ENCODE measurements at places on chromosomes 4 and X.
A peak's percentile ranks its signal among the peaks of the same experiment; 100 is the strongest.

DNA sequence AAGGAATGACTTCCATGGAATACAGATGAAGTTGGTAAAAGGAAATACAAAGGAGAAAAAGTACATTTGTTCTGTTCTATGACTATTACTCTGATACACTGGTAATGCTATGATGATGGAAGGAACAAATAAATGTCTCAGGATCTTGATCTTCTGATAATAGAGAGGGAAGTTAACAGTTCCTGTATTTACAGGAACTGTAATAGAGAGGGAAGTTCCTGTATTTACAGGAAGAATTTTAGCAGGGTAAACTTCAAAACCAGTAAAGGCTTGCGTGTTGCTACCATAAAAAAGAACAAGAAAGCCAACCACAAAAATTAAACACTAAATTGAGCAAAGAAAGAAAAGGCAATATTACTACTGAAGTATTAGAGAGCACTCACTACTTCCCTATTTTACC is 91.7 kb upstream of the HPGD start:
- no peak for DNase-seq

DNA sequence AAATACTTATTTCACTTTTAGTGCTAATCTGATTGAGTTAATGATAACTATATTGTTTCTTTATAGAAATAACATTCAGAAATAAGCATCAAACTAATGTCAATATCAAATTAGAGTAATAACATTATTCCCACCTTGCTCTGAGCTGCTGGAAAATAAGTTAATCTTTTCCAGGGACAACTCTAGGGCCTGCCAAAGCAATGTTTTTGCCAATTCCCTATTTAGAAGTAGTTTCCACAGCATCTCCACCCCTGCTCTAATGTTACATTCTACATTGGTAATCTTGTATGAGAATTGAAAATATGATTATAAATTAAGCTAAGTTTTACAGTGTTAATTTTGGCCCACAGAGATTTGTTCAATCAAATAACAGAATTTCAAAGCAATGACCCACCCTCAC is 68.3 kb downstream of the REELD1 start:
- no peak for DNase-seq

DNA sequence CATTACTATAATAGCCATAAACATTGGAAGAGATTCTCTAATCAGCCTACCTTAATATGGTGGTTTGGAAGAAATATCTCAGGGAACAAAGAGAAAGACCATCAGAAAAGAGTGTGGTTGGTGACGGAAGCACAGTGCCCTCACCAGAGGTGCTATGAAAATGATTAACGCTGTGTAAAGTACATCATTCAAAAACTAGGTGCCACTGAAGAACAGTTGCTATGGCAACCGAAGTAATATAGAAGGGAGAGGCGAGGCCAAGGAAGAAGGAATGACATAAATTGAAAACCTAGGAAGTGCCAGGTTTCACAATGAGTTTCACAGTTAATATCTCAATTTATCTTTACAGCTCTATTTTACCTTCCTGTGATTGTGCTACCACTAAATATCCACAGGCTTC is 57.0 kb upstream of the ARSJ start:
- DNase-seq: no peak

- DNase-seq: no peak
Observed at GRCh38 chr4:89269121-89269666, 38.4 kb downstream of the GPRIN3 start.

GRCh38 chr4:140049024-140049848 is 104.7 kb downstream of the MAML3 start:
- peak; percentile 59 for DNase-seq

Data from anterior cingulate cortex (tissue), 58 donors.